ENCODE measurements at places on chromosomes 2 and 18.

DNA sequence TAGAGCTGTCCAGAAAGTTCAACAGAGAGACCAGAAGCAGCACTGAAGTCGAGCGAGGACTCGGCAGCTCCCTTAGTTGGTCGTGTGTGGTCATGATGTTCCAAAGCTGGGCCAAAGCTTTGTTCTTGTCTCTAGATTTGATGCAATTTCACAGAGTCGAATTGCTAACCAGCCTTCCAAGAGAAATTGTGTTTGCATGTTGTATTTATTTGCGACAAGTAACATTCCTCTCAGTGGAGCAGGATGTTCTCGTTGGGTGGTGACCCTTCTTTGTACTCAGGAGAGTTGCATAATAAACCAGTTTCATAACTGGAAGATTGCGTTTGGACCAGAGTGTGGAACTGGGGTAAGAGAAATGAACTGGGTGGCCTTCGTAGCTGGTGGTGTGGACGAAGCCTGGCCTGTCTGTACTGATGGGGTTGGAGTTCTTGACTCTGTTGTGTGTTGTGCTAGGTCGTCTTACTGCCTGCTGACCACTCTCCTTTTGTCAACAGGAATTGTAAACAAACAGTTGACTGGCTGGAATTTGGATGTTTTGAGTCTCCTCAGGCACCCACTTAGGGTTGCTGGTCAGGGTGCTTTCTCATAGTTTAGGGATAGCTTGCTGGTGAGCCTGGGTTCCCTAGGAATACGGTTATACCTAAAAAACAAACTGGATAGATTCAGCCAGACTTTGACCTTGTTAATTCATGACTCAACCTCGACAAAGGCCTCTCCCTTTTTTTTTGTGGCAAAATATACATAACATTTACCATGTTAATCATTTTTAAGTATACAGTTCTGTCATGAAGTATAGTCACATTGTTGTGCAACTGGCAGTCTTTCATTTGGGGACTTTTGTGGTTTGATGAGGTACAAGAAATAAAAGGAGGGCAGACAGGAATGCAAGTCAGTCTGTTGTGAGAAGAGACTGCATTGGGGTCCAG, 28.9 kb upstream of the TOGARAM2 start:
- no peak for DNase-seq

GRCh38 chr2:223597076-223597475, 5.1 kb downstream of the SCG2 start:
- DNase-seq = no peak

- no peak for DNase-seq
These were observed 1.7 kb upstream of the MYO3B start for GRCh38 chr2:170176212-170176611.

GRCh38 chr2:106159866-106160785, 34.0 kb downstream of the UXS1 start:
- no peak for DNase-seq

Data from GM12878 (cell line).